Cortex of kidney (tissue), 1 donor: ENCODE measurements at places on chromosomes 3 and 15.

- no peak for DNase-seq
Measured at GRCh38 chr3:159418571-159419526, 569.8 kb upstream of the IL12A start.

GRCh38 chr3:168073842-168074605, 21.7 kb downstream of the GOLIM4 start:
- DNase-seq, result no peak

GRCh38 chr15:90336705-90337141, 15.4 kb upstream of the ZNF774 start:
- no peak for DNase-seq

GRCh38 chr3:123869165-123869564, 15.0 kb downstream of the MYLK start:
- no peak for DNase-seq
